ENCODE measurements at places on chromosomes 5 and 9.

GRCh38 chr5:130171699-130172098, 267.4 kb downstream of the CHSY3 start:
- no peak for DNase-seq

- DNase-seq = no peak
Observed at GRCh38 chr5:172490514-172491461, 36.5 kb upstream of the SH3PXD2B start.

DNA sequence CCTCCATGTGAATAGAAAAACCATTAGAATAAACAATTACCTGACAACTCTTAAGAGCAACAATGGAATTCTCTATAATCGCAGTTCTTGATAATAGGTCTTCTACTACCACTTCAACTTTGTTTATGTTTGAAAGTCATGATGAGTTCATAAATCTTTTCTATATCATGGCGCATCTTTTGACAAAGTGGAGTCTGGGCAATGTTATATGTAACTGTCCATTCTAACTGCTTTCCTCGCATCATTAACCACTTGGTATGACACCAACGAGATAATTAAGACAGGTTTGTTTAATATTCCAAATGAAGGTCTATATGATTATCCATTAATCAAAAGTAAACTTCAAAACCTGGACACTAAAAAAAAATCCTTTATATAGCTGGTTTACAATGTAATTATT, 272.0 kb downstream of the DENND1A start:
- DNase-seq = no peak

GRCh38 chr5:10460252-10460906, 18.7 kb downstream of the ROPN1L start:
- DNase-seq = no peak

All from inflammatory macrophage (primary cell).